ENCODE measurements at places on chromosomes 13 and 19.

GRCh38 chr19:953445-954271 lies 27.8 kb downstream of the ARID3A start:
- DNase-seq: no peak

GRCh38 chr19:46079576-46079975 lies 38.8 kb upstream of the IGFL4 start:
- no peak for DNase-seq

- DNase-seq: no peak
Measured at GRCh38 chr19:19062454-19063182, 1.2 kb upstream of the SLC25A42 start.

- no peak for DNase-seq
Measured at GRCh38 chr19:43673637-43674036, 3.7 kb upstream of the PLAUR start.

- DNase-seq: no peak
Measured at GRCh38 chr19:55391702-55392615, 6.2 kb downstream of the RPL28 start.

- DNase-seq: no peak
Measured at GRCh38 chr13:91111476-91112200, 235.8 kb upstream of the MIR17HG start.

DNA sequence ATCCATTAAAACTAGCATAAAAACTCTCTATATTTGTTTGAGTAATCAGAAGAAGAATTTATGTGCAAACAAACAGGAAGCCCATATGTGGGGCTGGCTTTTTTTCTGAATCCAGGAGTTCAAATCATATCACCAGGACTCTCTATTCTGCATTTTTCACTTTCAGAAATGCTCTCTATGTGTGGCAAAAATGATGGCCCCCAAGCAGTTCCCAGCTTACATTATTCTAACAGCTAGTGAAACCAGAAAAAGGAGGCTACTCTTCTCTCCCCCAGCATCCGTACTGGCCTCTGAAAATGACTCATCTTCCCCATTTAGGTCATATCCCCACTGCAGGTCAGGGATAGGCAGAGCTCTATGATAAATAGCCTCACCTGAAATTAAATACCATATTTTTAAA lies 20.4 kb downstream of the RBM26 start:
- DNase-seq: no peak

GRCh38 chr13:42275098-42275471 lies 3.1 kb downstream of the AKAP11 start:
- no peak for DNase-seq

DNA sequence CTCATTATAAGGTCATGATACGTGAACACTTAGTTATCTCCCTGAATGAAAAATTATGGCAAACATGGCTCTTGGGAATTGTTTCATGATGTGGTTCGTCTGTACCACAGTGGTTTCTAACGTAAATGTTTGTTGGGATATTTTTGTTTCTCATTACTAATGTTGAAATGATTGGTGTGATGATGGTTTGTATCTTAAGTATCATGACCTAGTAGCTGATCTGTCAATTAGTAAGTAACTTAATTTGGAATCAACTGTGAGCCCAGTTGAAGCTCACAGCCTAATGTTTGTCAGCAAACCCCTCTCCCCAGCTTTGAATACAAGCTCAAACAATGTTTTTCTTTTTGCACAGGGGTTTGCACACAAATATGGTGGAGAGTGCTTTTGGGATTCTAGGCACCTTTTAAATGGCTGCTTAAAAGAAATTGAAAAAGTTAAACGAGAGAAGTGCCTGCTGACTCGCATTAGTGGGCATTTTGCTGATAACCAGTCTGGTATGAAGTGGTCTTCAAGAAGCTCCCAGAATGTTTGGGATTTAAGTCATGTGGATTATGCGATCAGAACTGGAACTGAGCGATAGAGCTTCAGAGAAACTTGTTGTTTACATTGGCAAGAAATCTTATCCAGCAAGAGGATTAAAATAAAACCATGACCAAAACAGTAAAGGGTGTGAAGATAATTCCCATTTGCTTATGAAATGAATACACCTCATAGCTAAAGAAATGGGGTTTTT lies 68.2 kb downstream of the LMO7 start:
- no peak for DNase-seq

DNA sequence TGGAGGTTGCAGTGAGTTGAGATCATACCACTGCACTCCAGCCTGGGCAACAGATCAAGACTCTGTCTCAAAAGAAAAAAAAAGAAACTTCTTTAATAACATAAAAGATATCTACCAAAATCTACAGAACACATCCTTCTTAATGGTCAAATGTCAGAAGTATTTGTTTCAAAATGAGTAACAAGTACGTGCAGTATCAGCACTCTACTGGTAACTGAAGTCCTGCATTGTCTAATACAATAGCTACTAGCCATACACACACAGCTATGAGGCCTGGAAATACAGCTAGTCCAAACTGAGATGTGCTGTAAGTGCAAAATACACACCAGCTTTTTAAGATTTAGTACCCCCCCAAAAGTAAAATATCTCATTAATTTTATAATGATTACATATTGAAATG lies 88.1 kb downstream of the TSC22D1 start:
- DNase-seq: no peak

- DNase-seq: no peak
Measured at GRCh38 chr13:80477661-80478443, 136.9 kb upstream of the SPRY2 start.

- no peak for DNase-seq
Measured at GRCh38 chr19:15441317-15441716, 8.4 kb downstream of the WIZ start.

- peak; percentile 86 for DNase-seq
Measured at GRCh38 chr19:33124207-33125098, 7.5 kb upstream of the WDR88 start.

GRCh38 chr13:42970824-42971690 lies 21.0 kb downstream of the EPSTI1 start:
- DNase-seq: peak; percentile 9

DNA sequence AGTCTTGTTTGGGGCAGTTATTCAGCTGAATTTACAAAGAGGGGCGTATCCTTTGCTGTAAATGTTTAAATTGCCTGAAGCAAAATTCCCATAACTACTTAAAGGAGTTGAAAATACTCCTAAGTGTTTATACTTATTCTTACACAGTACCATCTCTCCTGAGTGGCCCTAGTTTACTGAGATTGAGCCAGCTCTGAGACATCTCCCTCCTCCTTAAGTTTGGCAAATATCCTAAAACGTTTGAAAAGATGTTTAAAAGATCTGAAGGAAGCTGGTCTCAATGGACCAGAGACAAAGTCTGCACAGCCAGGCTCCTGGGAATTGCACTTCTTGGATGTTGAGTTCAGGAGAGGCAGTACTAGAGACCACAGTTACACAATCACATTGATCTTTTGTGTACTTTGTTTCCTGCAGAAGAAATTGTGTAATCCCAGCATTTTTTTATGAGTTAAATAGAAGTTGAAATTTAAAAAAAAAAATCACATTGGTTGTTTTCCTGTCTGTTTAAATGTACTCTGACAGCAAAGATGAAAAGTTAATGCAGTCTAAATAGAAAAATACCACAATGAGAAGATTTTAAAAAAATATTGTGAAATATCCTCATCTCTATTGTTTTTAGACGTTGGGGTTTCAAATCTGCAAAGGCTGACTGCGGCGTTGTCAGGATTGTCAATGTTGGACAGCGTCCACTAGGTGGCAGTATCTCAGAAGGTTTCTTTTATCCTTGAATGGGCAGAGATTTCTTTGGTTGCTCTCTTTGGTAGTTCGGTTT lies 20.7 kb downstream of the TNFSF11 start:
- peak; percentile 18 for DNase-seq

GRCh38 chr19:35342430-35342829 lies 5.3 kb upstream of the FFAR1 start:
- peak; percentile 96 for DNase-seq

GRCh38 chr19:1747285-1748114 lies 5.8 kb upstream of the ONECUT3 start:
- DNase-seq: no peak

GRCh38 chr19:39236527-39236926 lies 8.3 kb downstream of the IFNL3 start:
- no peak for DNase-seq

GRCh38 chr13:73544175-73544574 lies 485.4 kb downstream of the KLF5 start:
- no peak for DNase-seq

DNA sequence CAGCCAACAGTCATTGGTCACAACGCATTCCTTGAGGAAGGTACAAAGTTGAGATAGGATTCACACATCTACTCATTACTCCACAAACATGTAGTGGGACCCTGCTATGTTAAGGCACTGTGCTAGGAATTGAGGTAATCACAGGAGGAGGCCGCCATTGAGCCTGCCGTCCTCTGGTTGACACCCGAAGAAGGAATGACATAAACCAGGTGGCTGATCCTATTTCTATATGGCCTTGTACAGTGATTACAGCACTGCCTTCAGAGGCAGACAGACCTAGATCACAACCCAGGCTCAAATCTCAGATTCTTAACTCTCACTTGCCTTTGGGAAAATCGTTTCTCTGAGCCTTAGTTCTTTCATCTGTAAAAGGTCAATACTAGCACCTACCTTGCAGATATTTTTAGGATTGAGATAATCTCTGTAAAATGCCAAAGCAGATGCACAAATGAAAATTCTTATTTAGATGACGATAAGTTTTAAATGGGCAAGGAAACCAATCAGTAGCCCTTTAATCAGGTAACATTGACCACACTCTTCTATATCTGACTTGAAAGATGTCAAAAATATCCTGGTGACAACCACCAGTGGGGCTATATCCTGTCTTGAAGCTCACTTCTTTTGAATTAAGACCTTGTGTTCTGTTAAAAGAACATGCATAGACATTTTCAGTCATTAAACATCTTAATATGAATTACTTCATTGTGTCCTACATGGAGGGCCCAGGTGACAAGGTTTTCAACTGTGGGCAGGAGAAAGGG lies 251.6 kb downstream of the KCTD12 start:
- DNase-seq: no peak

- no peak for DNase-seq
Measured at GRCh38 chr13:96652506-96652905, 341.8 kb downstream of the OXGR1 start.

- DNase-seq: no peak
Measured at GRCh38 chr19:17086120-17086519, 10.5 kb downstream of the MYO9B start.

- no peak for DNase-seq
Measured at GRCh38 chr13:39038569-39039030, 344 bp downstream of the NHLRC3 start.

DNA sequence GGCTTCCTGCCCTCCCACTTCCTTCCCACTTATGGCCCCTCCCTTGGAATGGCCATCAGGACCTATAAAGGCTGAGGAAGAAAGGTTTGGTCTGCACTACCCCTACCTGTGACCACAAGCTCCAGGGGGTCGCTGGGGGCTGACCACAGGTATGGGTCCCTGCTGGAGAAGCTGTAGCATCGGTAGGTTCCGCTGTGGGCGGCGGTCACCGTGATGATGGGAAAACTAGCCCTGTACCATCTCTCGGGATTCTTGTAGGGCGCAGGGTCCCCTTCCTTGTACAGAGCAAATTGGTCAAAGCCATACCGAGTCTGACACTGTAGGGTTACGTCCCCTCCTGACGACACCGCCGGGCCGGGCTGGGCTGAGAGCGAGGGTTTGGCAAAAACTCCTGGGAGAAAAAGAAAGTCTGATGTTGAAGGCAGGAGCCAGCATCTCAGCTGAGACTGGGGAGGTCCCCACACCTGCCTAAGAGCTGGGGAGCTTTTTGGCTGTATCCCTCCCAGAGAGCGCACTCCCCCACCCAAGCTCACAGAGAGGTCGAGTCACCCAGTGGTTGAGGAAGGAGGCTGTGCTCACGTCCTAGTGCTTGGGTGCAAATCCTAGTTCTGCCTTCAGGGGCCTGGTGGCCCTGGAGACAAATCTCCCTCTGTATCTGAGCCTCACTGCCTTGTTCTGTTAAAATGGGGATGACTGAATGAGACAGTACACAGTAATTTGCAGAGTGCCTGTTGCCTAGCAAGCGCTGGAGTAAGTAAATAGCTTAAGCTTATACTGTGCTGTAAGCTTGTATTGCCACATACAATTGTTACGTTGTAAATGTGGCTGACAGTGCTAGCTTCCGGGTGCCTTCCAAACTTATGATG lies 10.4 kb downstream of the GP6 start:
- no peak for DNase-seq

DNA sequence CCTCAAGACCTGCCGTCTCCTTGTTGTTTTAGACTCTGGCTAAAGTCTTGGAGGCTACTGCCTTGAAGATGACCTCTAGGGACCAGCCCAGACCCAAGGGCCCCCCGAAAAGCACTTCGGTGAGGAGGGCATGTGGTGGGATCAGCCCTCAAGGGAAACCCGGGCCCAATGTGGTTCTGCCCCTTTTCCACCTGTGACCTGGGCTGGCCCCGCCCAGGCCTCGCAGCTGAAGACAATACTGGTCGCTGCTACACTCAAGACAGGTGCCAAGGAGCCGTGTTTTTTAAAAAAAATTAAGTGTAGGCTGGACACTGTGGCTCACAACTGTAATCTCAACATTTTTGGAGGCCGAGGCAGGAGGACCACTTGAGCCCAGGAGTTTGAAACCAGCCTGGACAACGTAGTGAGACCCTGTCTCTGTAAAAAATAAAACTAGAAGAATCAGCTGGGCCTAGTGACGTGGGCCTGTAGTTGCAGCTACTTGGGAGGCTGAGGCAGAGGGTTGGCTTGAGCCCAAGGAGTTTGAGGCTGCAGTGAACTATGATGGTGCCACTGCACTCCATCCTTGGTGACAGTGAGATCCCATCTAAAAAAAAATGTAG lies 903 bp downstream of the TLE6 start:
- DNase-seq: no peak

DNA sequence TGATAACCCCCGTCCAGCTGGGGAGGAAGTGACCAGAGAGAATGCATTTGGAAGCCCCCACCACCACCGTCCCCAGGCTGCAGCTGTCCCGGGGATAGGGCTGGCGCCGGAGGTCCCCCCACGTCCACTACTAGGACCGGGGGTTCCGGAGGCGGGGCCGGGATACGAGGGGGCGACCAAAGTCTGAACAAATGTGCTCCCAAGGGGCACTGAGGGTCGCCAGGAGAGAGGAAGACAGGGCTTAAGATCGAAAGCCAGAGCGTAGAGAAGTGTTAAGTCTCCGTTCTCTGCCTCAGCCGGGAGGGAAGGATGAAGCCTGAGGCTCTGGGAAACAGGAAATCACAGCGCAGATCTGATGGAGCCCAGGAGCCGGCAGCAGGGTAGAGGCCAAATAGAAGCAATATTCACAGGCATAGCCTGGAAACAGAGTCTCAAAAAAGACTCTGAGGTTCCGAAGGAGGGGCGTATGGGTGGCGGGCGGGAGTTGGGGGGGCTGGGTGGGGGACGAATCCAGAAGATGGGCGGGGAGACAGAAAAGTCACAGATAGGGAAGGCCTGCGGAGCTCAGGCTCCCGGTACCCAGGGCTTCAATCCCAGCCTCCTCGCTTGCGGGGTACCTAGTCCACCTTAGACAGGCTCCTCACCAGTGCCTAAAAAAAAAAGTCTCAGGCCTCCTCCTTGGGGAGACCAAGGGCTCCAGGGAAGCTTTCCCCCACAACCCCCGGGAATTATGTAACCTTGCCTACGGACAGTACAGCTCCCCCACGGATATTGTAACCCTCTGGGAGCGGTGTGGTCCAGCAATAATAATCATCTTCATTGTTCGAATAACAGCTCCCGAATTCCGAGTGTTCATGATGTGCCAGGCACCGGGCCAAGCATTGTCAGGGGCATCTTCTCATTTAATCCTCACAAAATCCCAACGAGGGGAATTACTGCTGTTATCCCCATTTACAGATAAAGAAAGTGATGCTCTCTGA lies 1.1 kb upstream of the ERF start:
- DNase-seq: peak; percentile 28

GRCh38 chr13:114230117-114230516 lies 4.6 kb upstream of the CDC16 start:
- no peak for DNase-seq

Measured in WERI-Rb-1 (cell line).